ENCODE measurements at places on chromosomes 16 and 17. TPM values are rescaled to one million over a fixed set of nuclear protein-coding genes. Genes with fewer than 3 reads are reported as not detected.

DNA sequence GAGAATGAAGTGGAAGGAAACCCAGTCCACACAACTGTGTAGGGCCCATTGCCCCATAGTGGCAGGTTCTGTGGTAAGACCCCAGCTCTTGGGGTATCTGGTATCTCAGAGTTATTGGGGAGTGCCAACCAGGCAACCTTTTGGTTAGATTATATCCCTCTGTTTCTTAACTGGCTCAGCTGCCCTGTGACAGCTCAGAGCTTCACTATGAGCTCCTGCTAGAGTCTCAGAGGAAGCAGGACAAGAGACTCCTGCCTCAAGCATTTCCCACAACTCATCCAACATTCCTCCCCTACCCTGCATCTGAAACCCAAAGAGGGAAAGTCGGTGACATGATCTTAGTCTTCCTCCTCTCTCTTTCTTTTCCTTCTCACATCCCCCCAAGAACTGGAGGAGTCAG is 292.3 kb downstream of the SHISA9 start:
- DNase-seq = no peak

DNA sequence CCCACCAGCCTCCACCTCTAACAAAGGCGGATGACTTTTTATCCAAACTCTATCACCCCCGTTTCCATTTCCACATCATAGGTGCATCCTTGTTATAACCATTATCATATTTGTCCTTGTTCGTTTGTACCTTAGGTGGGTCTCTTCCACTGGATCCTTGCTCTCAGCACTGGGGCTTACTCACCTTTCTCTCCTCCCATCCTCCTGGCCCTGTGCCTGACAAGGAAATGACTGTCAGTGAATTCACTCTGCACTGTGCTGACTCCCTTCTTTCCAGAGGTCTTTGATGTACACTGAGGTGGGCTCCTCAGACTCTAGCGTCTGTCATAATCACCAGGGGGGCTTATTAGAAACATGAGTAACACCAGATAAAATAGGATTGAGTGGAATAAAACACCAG is 3.1 kb downstream of the GSG1L2 start:
- DNase-seq = no peak

DNA sequence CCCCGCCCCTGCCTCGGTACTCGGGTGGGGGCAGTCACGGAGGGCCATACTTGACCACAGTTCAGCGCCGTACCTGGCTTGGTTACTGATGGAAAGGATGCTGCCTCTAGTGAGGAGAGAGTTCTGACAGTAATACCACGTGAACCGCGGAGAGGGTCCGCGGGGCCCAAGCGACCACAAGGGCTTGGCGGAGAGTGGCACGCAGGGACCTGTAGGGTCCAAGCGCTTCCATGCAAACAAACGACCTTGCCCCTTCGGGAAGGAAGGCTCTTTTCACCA is 9.2 kb downstream of the KDM6B start:
- DNase-seq = no peak

DNA sequence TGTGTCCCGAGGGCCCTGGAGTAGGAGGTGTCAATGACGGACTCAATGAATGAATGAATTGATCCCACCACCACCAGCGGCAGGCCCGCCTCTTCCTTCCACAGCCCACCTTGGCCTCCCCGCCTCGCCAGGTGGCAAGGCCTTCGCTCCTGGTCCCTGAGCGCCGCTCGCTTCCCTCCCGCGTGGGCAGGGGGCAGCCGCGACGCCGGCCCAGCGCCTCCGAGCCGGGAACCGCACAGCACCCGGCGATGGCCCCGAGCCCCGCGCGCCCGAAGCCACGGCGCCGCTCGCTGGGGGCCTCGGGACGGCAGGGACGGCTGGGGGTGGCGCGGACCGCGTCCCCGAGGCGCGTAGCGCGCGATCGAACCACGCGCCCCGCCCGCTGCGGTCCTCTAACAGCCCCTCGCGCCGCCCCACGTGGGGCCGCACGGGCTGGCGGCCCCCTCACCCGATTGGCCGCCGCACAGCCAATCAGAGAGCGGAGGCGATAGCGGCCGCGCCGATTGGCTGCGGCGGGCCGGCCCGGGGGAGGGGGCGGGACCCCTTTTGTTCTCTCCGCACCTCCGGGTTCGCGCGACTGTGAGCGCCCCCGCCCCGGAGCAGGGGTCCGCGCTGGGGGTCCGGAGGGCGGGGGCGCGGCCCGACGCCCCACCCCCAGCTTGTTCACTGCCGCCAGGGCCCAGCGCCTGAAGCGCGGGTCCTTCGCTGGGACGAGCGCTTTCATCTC is 31.4 kb downstream of the ACTG1 start:
- DNase-seq = peak; percentile 73

DNA sequence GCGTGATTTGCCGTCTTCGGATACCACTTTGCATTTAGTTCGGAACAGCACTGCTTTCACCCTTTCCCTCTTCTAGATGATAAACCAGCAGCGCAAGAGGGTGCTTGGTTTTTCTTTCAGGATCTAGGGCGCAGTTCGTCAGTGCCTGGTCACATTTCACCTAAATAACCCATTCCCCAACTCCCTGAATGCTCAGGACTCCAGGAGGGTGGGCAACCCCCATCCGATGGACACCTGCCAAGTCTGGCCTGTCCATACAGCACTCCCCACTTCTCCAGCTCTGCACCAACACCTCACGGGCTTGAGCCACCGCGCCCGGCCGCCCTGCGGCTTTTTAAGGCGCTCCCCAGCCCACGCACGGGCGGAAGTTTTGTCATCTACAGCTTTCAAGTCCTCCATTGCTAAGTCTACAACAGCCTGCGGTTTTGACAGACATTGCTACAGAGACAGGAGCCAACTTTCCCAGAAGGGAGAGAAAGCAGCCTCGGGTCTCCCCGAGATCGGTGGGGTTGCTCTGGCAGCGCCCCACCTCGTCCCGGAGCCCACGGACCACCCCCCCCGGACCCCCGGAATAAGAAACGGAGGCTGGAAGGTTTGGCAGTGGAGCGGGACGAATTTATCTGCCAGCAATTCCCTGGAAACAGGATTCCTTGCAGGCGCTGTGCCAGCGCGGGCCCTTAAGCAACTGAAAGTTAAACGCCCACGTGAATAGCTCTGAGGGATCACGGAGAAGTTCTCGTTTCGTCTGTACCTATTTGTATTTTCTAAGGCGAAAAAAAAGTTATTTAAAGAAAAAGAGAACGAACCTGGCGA is 38.6 kb upstream of the SLFN13 start:
- peak; percentile 24 for DNase-seq

- DNase-seq = peak; percentile 80
Measured at GRCh38 chr16:66996324-66996982, 8.1 kb downstream of the CES4A start.

DNA sequence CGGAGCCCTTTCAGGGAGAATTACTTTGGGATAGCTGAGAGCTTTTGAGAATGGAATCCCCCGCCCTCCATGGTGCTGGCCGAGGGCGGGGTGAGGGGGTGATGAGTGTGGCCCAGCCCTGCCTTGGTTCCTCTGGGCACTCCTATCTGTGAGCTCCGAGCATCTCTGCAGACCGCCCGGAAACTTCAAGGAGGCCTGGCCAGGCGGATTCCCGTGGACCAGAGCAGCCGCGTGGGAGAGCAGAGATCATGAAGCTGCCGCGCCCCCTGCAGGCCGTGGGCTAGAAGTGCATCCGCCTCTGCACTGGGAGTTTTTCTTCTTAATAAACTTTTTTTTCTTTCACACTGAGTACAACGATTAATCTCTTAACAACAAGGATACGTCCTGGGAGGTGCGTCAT is 392.9 kb upstream of the EEF2KMT start:
- DNase-seq = peak; percentile 13

- DNase-seq = no peak
Measured at GRCh38 chr17:51083981-51084380, 36.7 kb downstream of the SPAG9 start.

DNA sequence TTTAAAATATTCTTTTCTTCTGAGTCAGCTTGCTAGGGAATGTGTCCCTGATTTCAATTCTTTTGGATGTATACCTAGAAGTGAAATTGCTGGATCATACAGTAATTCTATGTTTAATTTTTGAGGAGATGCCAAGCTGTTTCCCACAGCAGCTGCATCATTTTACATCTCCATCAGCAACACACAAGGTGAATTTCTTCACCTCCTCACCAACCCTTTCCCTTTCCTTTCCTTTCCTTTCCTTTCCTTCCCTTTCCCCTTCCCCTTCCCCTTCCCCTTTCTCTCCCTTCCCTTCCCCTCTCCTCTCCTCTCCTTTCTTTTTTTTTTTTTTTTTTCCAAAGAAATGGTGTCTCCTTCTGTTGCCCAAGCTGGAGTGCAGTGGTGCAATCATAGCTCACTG is 45.4 kb upstream of the BRD7 start:
- no peak for DNase-seq

DNA sequence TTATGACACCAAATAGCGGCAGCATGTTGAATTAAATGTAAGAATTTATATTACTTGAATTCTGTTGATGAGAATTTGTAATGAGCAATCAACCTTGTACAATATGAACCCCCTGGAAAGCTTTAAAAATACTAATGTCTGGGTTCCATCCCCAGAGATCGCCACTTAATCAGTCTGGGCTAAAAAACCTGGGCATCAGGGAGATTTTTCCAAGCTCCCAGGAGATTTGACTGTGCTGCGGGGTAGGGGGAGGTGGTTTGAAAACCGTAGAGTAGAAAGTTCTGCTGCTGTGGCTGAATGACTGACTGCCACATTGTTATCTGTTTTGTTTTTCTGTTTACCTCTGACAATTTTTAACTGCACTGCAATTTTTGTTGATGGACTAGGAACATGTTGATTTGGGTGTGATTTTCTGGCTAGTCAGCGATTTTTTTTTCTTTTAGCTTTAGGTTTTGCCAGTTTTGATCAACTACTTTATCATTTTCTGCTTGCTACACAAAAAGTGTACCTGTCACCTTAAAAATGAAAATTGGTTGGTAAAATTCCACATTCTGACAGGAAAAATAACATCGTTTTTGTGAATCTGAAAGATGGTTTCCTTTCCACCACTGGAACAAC is 79.3 kb downstream of the PCTP start:
- DNase-seq = no peak

- DNase-seq = no peak
Measured at GRCh38 chr16:78237841-78238240, 138.4 kb downstream of the WWOX start.

GRCh38 chr17:71183066-71183660 is 937.7 kb upstream of the SOX9 start:
- DNase-seq = no peak

DNA sequence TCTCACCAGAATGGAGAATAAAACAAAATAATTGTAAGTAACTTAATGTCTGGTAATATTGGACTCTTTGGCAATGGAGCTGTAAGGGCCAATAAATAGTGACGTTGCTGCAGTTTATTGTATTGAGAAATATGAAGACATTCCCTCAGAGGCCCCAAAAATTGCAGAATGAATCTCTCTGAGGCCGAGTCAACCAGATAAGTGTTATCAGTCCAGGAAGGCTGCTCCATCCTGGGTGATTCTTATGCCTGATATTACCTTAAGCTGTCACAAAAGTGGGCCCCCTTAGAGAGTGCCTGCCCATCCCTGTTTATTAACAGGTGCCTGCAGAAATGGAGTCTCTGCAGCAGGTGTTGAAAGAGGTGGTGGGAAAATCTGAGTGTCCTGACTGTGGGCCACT is 219.2 kb downstream of the HS3ST4 start:
- no peak for DNase-seq

DNA sequence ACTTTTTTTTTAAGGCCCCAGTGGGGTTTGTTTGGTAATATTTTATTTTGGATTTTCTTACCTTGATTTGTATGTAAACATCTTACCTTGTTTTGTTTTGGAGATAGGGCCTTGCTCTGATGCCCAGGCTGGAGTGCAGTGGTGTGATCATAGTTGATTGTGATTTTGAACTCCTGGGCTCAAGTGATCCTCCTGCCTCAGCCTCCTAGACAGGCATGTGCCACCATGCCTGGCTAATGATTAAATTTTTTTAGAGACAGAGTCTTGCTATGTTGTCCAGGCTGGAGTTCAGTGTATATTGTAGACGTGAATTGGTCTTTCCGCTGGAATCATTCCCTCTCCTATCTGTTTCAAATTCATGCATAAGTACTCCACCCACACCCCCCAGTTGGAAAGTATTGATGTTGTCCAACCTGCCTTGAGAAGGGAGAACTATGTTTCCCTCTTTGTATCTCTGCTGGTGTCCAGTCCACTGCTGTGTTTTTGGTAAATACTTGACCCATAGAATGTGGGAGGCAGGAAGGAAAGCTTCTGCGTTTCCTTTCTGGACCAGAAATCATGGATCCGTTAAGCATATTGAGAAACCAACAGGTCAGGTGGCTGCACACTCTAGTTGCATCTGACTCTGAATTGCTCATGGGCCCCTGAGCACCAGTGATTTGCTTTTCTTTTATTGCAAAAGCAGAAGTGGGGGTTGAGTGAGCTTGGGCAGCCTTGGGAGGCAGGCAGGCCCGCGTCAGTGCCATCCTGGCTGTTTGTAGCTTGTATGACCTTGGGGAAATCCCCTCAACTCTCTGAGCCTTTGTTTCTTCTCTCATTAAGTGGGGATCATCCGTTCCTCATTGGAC is 25.0 kb downstream of the RMI2 start:
- DNase-seq = no peak

GRCh38 chr16:86580063-86580790 is 1.9 kb downstream of the FOXL1 start:
- no peak for DNase-seq

- DNase-seq = peak; percentile 71
Measured at GRCh38 chr17:75707079-75707571, 14.1 kb upstream of the ITGB4 start.

DNA sequence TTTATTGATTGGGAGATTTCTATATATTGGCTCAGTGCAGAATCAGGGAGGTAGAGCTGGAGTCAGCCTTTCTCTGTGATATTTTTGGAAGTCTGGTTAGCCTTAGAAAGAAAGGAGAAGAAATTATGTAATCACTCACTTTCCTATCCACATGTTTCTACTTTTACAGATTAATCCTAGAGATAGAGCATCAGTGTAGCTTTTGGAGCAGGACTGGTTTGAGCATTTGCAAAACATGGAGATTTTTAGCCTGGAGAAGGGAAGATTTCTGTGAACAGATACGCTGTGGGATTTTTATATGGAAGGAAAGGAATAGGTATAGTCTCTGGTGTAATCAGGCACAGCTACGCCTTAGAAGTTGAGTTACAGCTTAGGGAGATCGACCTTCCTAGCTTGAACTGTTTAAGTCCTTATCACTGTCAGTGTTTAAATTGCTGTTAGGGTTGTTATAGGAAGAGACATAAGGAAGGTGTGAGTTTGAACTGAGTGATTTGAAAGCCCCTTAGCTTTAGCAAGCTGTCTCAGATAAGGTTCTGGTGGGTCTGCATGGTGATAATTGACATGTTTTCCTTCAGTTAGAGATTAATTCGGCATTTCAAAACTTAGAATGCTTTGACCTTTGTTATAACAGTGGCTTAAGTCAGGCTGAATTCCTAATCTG is 20.5 kb downstream of the METTL9 start:
- DNase-seq = no peak

Gene LGALS9B
- total RNA-seq = 10.9 TPM

Gene CLEC18B
- total RNA-seq = 6.0 TPM

Gene SSTR5
- total RNA-seq = 5.8 TPM

Gene NDUFB10
- total RNA-seq = 145 TPM

Gene COG1
- 50.6 TPM for total RNA-seq

Measured in mucosa of gallbladder (tissue), 1 donor.